ENCODE measurements at places on chromosomes 5 and 9. TPM values are rescaled to one million over a fixed set of nuclear protein-coding genes. Genes with fewer than 3 reads are reported as not detected.

Gene IRX4
- total RNA-seq, result not detected

Gene PCDHGA6
- total RNA-seq, result 0.15 TPM

Gene FIBCD1
- total RNA-seq, result not detected

Gene SLIT3
- total RNA-seq, result 0.49 TPM

Gene WWC1
- 0.77 TPM for total RNA-seq

Gene NOP16
- 160 TPM for total RNA-seq

Gene MYMK
- total RNA-seq, result not detected

Gene PCDHA11
- not detected for total RNA-seq

Gene ANKRA2
- 16.4 TPM for total RNA-seq

Gene DOLK
- 15.3 TPM for total RNA-seq

Gene SLC6A7
- not detected for total RNA-seq
